ENCODE measurements at places on chromosomes 2 and 18.

DNA sequence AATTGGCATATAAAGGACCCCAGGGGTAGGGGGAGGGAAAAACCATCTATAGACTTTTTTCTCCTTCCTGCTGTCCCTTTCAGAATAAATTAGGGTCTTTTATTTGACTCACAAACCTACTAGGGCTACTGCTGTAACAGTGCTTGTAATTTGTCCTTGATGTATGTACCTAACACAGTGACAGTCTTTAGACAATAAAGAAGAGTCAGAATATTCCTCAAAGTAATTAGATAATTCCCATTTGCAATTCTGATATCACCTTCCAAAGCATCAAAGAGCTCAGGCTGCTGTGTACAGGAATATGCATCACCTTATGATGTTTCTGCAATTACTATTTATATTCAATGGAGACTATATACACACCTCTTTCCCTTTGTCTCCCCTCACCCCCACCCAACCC is 161.7 kb downstream of the MREG start:
- DNase-seq: no peak

DNA sequence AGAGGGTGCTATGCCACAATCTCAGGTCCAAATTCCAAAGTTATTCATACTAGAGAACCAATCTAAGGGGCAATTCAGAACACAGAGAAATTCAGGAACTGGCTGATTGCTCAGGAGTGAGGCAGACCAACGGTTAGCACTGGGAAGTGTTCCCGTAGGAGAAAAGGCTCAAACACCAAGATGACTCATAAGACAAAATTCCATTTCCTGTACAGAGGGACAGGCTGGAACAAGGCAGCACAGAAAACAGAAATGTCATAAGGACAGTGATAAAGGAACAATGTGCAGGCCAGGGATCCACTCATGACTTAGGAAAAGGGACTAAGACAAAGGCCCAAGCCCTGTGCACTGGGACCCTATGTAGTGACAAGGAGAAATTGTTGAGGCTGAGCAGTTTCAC is 54.2 kb downstream of the PDE1A start:
- DNase-seq: no peak

DNA sequence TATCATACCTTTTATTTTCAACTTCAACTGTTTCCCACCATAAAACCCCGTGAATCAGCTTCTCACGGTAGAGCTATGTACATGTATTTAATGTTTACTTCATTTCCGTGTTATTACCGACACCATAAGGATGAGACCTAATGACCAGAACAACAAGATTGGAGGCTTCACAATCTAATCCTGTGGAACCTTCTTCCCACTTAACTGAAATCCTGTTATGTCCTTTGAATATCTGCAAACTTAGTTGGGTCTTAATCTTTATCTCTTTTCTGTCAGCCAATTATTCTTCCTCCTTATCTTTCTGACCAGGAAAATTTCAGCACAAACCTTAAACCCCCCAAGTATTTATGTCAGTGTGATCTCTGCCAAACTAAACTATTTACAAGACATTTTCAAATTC is 214.4 kb downstream of the TMX3 start:
- no peak for DNase-seq

DNA sequence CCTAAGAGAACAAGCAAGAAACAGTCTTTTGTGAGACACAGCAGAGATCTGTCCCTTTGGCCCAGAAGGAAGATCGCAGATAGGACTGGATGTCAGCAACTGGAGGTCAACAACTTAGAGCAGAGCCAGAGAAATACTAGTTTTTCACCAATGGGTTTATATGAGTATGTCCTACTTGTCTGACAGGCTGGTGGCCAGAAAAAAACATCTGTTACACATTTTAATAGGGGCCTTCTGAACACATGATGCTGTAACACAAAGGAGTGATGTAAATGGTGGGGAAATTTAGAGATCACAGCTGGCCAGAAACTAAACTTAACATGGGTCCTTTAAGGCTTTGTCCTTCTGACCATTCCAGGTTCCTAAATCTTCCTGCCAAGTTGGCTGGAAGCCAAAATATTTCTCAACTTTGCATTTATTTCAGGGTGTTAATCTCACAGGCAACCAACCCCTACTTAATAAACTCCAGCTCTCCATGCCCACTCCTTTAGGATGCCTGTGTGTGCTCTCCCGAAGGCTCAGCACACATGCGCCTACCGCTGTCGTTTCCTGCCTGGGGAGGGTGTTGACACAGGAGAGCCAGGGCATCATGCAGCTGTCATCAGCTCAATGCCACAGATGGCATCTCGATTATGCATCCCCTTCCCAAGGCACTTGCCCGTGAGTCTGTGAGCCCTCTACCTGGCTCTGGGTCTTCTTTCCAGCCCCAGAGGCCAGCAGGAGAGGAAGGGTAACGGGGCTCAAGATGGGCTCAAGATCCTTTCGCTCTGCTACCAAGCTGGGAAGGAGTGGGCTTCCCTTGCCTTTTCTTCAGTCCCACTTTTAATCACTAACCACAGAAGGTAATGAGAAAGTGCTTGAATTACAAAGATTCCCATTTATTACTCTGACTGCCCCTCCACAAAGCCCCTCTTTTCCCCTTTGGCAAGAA is 252.5 kb downstream of the ETAA1 start:
- no peak for DNase-seq

- no peak for DNase-seq
These were observed 86.4 kb downstream of the ARL6IP6 start for GRCh38 chr2:152804687-152805408.

DNA sequence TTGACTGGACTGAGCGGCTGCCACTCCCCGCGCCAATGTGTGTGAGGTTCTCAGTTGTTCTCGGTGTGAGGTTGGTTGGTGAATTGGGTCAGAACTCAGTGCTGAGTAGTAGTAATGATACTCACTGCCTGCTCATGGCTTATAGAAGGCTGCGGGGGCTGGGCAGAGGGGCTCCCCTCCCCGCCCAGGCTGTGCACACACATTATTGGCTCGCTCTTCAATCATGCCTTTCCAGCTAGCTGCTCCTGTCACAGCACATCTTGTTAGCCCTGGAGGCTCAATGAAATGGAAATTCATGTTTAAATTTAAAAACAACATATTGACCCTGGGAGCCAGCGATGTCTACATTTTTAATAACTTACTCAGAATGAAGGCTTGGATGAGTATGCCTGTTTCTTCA is 152.8 kb downstream of the CELF4 start:
- DNase-seq: no peak

DNA sequence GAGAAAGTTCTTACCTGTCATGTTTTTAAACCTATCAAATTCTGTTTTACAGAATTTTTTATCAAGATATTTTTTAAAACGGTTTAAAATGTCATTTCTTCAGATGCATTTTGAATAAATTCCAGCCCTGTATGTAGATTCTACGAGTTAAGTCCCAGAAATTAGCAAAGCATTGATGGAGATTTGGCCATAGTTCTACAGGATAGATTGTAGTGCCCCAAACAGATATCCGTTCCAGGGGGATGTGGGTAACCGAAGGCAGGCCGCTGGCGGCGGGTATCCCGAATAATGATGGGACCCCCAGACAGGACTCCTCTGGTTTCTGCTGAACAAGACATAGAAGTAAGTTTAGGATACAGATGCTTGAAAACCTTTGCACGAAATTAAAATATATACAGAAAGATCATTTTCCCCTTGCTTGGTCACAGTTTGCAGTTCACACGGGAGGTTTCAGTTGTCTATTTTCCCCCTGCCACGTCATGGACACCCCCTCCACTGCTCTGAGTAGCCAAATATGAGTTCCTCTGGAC is 755 bp downstream of the NOL4 start:
- no peak for DNase-seq

- DNase-seq: no peak
These were observed 81.7 kb downstream of the EPC2 start for GRCh38 chr2:148726228-148726627.

- no peak for DNase-seq
These were observed 404.9 kb upstream of the ZEB2 start for GRCh38 chr2:144924827-144925226.

- DNase-seq: no peak
These were observed 4.2 kb upstream of the HOXD13 start for GRCh38 chr2:176088048-176088936.

DNA sequence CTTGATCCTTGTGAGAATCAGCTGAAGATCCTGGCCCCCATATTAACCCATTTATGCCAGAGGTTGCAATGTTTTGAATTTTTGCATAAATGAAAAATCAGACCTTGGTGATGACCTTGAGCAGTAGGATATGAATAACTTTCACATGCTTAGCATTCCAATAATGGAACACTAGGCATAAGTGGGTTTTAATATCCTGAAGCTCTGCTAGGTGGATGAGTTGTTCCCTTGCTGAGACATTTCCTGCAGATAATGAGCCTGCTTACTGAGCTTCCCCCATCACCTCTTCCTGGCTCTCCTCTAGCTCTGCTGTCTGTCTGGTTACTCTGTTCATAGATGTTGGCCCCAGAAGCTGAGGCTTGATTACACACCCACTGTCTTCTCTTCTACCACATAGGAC is 25.5 kb upstream of the SEC11C start:
- no peak for DNase-seq

GRCh38 chr18:26091047-26091630 is 726 bp upstream of the SS18 start:
- no peak for DNase-seq

DNA sequence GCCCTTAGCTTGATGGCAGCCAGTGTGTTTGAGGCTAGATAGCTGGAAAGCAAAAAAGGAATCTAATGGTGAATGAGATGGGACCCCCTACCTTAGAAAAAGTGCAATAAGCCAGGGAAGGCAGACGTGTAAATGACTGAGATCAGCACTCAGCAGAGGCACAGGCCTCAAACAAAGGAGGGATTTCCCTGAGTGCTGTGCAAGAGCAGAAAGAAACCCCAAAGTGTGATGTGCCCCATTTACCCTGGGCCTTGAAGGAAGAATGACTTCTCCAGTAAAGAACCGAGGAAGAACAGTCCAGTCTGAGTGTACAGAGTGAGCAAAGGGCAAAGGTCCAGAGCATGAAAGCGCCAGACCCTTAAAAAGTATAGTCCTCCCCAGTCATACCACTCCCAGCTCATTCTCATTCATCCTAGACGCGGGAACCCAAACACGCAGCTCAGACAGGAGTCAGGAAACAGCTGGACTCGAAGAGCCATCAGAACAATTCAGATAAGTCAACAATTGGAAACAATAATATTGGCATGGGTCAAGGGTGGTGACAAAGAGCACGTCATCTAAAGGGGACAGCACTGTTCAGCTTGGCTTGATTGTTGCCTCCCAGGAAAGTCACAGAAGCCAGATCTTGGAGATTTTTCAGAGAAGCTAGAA is 121.7 kb downstream of the INO80D start:
- no peak for DNase-seq

- DNase-seq: no peak
These were observed 93.2 kb downstream of the SOCS6 start for GRCh38 chr18:70382017-70382416.

- DNase-seq: no peak
These were observed 234.3 kb downstream of the CLIP4 start for GRCh38 chr2:29349316-29350030.

DNA sequence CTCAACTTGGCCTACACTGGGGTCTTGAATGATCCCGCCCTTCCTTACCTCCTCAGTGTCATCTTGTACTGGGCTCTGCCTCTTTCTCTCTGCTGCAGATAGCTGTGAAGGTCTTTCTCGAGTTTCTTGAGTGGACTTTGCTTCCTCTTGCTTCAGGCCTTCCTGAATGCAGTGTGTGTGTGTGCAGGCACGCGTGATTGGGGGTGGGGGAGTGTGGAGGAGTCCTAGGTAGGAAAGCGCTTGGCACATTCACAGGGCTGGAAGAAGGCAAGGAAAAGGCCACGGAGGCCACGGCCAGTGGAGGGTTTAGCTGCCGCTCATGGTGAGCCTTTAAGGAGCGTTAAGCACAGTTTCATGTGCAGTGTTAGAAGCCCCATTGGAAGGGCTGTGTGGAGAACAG is 5.5 kb downstream of the RALB start:
- no peak for DNase-seq

DNA sequence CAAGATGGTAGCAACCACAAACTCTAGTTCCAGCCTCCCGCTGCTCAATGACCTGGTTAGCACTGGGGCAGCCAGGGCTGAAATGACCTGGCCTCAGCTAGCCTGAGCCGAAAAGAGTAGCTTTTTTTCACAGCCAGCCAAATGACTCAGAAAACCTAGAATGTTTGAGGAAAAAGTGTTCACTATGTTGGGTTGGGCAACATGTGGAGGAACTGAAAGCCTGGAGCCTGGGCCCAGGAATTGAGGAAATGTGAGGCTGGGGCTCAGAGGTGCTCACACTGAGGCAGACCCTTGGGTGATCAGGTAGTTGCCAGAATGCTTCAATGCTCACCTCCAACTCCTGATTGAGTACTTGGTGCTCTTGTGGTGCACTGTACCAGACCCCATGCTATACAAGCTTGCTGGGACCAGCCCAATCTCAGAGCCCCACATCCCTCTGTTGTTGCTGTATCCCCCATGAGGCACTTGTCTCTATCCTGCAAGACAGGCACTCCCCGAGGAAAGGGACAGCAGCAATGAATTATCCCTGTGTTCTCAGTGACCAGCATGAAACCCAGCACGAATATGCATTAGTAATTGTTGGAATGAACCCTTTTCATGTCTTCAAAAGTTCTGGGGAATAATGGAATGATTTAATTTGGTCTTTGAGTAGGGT is 116.2 kb downstream of the USP34 start:
- no peak for DNase-seq

DNA sequence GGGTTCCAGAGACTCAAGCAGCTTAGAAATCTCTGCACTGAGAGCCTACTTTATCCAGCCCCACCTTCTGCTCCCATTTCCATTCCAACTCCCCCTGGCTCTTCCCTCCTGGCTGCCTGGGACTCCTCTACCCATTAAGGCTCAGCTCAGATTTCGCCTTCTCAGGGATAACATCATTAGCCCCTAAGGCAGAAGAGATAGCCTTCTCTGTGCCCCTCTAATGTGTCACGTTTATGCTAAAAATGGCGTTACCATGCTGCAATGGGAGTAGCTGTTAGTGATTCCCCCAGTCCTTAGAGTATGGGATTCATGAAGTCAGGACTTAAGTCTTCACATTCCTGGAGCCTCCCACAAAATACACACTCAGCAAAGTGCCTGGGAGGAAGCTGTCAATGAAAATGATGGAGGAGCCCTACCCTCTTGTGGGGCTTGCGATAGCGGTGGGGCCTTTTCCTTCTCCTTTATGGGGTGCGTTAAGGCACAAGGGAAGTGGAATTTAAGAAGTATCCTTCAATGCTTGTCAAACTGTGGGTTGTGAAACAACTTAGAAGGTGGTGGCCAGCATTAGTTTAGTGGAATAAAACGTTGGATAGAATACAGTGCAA is 144.7 kb upstream of the COPS8 start:
- DNase-seq: no peak

Measured in activated CD4-positive, alpha-beta T cell treated with anti-CD3 and anti-CD28 coated beads for 4 hours (primary cell).